COLO829 (cell line): ENCODE measurements at places on chromosomes 6 and 20.

GRCh38 chr6:69917834-69918233 lies 51.5 kb downstream of the COL19A1 start:
- peak; percentile 91 for DNase-seq

DNA sequence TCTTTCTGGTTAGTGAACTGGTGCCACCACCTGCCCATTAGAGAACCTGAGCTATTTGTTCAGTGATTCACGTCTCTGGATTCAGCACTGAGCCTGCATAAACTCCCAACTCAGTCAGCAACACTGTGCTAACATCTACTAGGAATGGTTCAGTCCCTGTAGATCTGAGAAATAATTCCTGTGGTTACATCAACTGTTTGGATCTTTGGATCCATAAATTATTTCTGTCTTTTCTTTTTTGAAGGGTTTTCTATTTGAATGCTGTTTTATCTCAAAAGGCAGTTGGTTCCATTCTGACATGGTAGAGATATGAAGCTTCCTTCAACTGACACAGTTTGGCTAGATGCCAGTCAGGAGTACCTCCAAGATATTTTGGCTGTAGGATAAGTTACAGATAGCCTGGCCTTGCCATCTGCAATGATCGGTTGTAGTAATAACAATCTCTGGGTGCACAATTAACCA lies 125.9 kb downstream of the TRMT11 start:
- DNase-seq: no peak

DNA sequence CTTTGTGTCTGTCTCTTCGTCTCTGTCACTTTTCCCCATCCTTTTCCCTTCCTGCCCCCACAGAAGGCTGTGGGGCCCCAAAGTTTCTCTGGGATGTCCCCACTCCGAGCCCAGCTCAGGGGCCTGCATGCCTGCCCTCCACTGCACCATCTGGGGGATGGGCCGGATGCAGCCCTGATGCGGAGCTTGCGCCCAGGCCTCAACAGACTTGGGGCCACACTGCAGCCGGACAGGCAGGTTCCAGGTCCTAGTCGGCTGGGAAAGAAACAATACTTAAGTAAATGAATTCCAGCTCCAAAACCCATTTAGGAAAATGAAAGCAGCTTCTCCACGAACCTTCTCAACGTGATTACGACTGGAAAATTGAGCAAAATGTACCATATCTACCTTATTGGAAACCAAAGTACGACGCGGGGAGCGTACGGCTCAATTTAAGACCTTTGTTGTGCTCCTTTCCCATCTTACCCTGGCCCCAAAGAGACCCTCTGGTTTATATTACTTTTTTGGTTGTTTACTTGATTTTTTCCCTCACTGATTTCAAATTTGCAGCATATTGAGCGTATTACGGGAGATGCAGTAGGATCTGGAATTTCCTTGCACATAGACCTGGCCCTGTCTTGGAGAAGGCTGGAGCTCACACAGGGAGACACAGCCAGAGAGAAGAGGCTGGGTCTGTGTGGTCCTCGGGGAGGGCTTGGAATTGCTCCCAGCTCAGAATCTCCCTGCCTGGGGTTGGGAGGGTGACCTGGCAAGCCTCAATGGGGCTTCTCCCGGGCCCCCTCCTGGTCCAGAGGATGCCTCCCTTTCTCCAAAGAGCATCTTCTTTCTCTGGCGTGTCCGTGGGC lies 8.0 kb downstream of the FOXC1 start:
- no peak for DNase-seq

- DNase-seq: no peak
Observed at GRCh38 chr20:42907730-42908129, 282.0 kb downstream of the PTPRT start.

DNA sequence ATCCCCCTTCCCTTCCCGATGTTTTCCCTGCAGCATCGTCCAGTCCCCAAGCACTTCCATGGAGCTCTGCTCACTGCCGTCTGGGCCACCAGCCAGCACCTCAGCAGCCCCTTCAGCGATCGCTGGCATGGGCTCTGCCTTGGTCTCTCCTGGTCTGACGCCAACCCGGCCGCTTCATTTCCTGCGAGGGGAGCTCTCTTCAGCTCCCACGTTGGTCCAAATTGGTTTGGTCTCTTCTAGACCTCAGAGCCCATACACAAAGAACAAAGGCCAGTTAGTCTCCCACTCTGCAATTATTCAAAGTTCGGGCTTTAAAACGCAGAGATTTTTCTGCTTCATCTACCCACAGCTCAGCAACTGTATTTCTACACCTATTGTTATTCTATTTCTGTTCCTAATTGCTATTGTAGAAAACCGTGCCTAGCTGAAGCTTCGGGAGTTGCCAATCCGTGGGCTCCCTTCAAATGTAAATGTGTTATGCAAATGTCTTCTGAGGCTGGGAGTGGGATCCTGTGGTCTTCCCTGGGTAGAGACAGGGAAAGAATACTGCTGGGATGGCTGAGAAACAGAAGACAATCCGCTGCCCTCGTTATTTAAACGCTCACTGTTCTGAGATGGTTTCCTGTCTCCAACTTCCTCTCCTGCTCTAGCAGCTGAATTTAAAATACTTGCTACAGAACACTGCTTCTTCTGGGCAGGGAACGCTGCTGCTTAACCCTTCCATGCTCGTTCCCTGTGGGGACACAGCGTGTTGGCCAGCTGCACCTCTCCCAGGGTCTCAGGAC lies 154.2 kb upstream of the QKI start:
- DNase-seq: no peak

- DNase-seq: peak; percentile 36
Observed at GRCh38 chr6:148874698-148875293, 128.0 kb downstream of the UST start.

GRCh38 chr20:32354592-32355416 lies 3.3 kb upstream of the ASXL1 start:
- DNase-seq: peak; percentile 45

DNA sequence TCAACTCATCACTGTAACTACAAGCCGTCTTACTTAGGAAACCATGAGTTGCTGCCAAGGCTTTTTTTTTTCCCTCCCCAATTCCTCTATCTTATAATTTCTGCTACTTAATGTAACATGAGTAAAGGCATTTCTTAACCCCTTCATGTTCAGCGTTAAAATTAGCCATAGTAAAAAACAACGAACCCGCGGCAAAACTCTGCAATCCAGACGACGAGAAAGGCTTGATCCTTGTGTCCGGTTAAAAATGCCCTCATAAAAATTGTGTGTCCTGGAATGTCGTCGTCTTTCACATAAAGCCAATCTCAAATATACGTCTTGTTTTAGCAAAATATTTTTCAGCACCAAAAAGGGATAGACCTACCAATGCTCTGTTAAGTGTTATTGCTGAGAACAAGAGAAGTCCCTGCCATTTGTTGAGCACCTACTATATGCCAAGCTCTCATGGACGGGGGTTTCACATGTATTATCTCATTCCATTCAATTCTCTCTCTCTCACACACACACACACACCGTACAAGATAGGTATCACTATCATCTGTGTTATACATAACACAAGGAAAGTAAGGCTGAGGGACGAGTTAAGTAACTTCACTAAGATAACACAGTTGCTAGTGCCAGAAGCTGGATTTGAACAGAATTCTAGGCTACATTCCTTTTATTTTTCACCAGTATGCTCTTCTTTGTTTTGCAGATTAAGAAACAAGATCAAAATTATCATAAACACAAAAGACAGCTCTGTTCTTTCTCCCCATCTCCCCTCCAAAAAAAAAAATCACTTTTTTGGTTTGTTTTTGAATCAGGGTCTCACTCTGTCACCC lies 683 bp upstream of the ARHGAP18 start:
- DNase-seq: no peak

GRCh38 chr6:168037242-168037641 lies 39.8 kb downstream of the KIF25 start:
- DNase-seq: peak; percentile 22

DNA sequence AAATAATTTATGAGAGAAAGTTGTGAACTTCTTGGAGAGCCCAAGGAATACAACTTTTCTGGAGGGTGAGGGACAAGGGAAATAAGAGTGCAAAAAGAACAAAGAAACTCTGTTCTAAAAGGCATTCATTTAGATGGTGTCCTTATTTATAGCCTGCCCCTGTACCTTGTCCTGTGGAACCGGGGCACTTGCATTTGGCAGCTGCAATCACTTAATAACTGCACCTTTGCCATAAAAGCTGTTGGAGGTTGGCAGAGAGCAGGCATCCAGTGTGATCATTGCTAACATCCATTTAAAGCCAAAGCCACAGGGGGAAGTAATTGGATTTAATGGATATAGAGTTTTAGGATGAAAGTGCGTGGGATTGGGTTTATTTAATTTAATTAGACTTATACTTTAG lies 50.8 kb upstream of the SGK1 start:
- DNase-seq: no peak

- peak; percentile 31 for DNase-seq
Observed at GRCh38 chr6:170497841-170498301, 55.2 kb downstream of the PSMB1 start.

- no peak for DNase-seq
Observed at GRCh38 chr6:28586962-28587745, 61.5 kb downstream of the GPX5 start.

DNA sequence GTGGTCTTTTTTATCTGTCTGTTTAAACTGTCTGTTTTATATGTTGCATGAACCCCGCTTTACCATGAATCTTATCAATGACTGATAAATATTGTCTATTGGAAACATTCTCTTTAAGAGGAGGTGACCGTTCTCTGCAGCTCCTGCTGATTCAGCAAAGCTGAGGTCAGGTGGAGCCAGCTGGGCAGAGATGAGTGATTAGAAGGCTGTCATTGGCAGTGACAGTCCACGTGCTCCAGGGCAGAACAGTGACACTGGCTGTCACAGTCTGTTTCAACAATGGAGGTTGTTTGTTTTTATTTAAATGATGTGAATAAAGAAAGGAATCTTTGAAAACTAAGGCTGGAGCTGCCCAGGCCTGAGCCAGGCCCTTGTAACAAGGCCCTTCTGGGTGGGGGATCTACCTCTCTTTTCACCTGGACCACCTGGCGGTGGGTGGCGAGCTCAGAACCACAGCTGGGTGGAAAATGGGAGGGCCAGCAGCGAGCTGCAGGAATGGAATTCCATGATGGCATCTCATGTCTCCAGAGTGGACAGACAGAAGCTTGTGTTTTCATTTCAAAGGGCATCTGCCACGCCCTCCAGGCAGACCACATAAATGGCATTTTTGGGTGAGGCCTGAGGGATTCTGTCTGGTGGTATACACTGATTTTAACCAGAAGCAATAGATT lies 12.6 kb downstream of the SYNJ2 start:
- DNase-seq: no peak

GRCh38 chr6:138215093-138215782 lies 3.1 kb downstream of the PBOV1 start:
- DNase-seq: no peak

GRCh38 chr6:41077536-41077935 lies 4.8 kb downstream of the NFYA start:
- no peak for DNase-seq

GRCh38 chr6:149218915-149219314 lies 98.6 kb upstream of the TAB2 start:
- DNase-seq: no peak

- peak; percentile 64 for DNase-seq
Observed at GRCh38 chr6:113856625-113857555, at the start of gene MARCKS. Gene MARCKS (plus strand): TSS chr6:113857345. CDS start chr6:113857746, 401 bp downstream.

GRCh38 chr6:45651301-45651700 lies 273.6 kb upstream of the SUPT3H start:
- DNase-seq: no peak

- no peak for DNase-seq
Observed at GRCh38 chr20:50517817-50518154, 7.6 kb downstream of the PTPN1 start.

- DNase-seq: no peak
Observed at GRCh38 chr6:8069631-8070284, 5.6 kb upstream of the BLOC1S5 start.

DNA sequence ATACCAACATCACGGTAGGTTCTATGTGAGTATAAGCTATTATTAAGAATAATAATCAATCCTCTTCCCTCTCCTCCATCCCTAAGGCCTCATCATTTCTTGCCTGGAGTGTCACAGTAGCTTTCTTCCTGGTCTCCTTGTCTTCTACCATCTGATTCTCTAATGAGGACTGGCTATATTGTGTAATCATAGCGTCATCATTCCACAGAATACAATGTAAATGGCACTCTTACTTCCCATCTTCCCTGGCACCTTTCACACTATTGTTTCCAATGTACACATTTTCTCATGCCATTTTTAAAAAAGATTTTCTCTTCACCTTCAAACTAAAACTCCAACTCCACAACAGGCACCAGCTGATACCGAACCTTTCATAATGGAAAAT lies 2.2 kb upstream of the BTN3A2 start:
- DNase-seq: no peak
